ENCODE measurements at places on chromosomes 3 and 15. TPM values are rescaled to one million over a fixed set of nuclear protein-coding genes. Genes with fewer than 3 reads are reported as not detected.

- no peak for DNase-seq
These were observed 98.1 kb downstream of the XXYLT1 start for GRCh38 chr3:195172896-195173295.

- DNase-seq = no peak
These were observed 26.5 kb downstream of the WDR53 start for GRCh38 chr3:196541684-196542445.

DNA sequence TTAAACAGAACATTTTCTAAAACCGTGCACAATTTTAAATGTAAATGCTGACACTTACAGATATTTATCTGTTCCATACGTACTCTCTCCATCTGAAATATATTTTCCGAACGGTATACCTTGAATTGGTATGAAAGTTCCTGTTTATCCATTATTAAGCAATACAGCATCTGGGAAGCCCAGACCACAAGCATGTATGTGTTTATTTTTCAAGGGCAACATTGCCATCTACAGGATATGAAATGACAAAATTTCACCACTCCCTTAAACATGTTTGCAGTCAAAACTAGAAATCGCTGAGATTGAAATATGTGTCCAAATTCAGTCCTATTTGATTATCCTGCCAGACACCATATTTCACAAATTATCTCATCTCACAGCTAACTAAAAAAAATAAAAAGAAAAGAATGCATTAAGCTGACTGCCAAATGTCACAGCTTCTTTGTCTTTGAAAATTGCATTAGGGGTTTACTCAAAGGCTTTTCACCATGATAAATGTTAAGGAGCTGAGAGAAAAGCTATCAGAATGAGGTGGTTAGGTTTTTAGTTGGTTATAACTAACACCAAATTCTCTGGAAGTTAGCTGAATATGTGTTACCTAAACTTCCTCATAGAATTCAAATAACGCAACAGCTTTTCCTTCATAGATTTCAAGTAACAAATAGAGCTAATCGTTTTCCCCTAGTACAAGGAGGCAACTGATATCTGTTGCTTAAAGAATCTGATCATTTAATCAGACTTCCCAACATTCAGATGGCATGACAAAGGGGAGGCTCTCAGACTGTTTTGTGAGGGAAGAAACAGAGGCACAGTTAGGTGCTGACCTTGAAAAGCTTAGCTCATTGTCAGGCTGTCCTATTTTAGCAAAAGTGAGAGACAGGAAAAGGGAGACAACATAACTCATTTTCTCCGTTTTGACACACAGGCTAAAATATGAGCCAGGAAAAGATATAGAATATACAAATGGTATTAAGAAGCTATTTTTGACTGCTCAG, 533.1 kb downstream of the TBL1XR1 start:
- DNase-seq = peak; percentile 35

DNA sequence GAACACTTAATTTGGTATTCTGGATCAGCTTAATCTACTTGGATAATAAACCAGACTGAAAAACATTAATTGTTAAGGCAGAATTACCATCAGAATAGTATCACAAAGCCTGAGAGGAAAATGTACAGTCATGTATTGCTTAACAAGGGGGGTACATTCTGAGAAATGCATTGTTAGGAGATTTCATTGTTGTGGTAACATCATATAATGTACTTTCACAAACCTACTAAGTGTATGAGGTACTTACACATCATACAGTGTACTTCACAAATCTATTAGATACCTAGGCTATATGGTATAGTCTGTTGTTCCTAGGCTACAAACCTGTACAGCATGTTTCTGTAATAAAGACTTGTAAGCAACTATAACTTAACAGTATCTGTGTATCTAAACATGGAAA, 68.2 kb downstream of the NBEAL2 start:
- DNase-seq = no peak

GRCh38 chr3:39978308-39978707, 168.9 kb downstream of the MYRIP start:
- no peak for DNase-seq

Gene NEK11
- 19.2 TPM for polyA plus RNA-seq

Gene TMOD3
- polyA plus RNA-seq = 55.3 TPM

Gene RAB5A
- 85.6 TPM for polyA plus RNA-seq

Gene CALML4
- 37.2 TPM for polyA plus RNA-seq

Gene CXCR6
- 0.23 TPM for polyA plus RNA-seq
